ENCODE measurements at places on chromosomes 3 and 15.

GRCh38 chr3:40585381-40586016 lies 60.7 kb downstream of the ZNF621 start:
- DNase-seq = no peak

DNA sequence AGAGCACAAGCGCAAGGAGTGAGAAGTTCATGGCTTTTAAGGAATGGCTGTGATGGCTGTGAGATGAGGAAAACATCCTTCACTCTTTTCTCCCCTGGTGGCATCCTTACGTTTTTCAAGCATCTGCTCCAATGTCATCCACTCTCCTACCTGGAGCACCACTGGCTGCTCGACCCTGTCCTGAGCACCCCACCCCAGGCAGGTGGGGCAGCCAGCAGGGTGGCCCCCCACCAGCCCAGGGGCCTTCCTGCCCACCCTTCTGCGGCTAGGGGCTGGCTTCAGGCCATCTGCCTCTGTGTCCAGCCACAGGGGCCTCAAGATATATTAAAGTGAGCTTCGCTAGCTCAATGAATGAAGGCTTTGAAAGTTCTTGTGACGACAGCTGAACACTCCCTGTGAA lies 56.1 kb downstream of the ATP10A start:
- no peak for DNase-seq

DNA sequence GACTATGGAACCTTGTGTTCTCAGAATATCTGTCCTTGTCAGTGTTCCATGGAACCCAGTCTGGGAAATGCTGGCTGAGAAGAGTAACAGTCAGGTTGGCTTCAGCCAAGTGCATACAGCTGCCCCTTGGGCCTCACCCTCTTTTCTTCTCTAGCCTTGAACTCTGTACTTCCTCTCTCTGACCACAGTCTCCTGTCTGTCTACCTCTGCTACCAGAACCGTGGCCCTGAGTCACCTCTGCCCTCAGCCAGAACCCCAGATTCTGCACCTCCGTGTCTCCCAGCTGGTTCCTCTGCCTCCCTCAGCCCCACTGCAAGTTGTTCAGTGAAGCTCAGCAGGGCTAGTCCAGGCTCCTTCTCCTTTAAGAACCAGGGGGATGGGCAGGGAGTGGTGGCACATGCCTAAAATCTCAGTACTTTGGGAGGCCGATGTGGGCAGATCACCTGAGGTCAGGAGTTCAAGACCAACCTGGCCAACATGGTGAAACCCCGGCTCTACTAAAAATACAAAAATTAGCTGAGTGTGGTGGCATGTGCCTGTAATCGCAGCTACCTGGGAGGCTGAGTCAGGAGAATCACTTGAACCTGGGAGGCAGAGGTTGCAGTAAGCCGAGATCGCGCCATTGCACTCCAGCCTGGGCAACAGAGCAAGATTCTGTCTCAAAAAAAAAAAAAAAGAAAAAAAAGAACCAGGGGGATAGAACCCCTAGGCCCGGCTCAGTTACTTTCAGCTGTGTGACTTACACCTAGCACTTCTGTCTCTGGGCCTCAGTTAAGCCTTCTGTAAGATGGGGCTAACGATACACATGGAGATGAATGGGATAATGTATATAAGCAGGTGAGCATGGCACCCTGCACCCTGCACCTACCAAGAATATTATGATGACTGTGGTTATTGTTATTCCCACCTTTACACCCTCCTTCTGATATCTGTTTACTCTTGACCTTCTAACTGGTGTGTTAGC lies 24.3 kb upstream of the TATDN2 start:
- no peak for DNase-seq

- DNase-seq = no peak
Measured at GRCh38 chr3:29503958-29504357, 223.1 kb downstream of the RBMS3 start.

DNA sequence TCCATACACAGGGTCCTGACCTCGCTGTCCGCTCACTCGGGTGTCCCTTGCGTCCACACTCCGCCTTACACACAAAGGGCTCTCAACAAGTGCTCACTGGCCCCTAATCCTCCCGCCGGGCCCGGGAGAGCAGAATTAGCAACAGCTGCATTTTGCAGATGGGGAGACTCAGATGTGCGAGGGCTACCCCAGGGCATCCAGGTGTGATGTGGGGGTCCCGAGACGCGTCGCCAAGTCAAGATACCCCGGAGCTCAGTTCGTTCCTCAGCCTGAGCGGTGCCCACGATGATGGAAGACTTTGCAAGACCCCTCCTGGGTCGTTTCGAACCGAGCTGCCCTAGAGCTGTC lies 14.9 kb upstream of the WNT7A start:
- DNase-seq = no peak

- DNase-seq = no peak
Measured at GRCh38 chr3:111763001-111763471, 96.0 kb upstream of the PHLDB2 start.

- DNase-seq = no peak
Measured at GRCh38 chr3:55189359-55189801, 261.5 kb upstream of the LRTM1 start.

DNA sequence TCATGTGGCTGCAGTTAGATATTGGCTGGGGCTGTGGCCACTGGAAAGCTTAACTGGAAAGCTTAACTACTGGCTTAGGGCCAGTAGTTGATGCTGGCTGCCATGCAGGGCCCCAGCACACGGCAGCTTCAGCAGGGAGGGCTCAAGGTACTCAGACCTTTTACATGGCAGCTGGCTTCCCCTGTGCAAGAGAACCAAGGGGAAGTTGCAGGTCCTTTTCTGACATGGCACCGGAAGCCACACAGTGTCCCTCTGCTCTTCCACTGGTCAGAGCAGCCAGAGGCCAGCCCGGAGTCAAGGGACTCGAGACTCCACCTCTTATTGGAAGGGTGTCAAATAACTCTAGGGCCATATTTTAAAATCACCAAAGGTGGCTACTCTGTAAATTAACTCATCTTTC lies 24.5 kb downstream of the CCR9 start:
- no peak for DNase-seq

DNA sequence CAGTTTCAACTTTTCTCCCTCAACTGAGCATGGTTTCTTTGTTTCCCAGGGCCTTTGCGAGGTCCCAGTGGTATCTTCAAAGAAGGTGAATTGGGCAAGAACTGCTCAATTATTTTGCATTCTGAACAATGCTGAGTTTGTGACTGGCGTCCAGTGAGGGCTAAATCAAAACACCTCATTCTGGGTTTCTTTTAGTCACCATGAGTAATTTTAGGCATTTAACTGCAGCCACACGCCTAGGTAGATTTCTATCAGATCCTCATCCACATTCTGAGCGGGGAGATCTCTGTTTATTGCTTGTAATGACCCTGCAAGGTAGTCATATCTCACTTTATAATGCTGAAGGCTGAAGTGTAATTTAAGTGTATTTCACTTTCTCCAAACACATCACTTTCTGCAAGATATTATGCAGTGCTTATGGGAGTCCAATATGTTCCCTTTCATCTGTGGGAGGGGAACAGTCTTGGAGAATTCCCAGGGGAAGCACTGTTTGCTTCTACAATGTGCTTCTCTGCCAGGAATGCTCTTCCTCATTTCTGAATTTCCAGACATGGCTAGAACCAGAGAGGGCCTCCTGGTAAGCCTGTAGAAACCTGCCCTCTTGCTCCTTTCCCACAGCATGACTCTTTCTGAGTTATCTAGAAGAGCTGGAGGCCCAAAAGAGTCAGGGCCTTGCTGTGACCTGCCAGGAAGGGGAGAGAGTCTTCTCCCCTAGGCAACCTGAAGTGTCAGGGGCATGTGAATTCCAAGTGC lies 91.7 kb downstream of the FRMD4B start:
- no peak for DNase-seq

DNA sequence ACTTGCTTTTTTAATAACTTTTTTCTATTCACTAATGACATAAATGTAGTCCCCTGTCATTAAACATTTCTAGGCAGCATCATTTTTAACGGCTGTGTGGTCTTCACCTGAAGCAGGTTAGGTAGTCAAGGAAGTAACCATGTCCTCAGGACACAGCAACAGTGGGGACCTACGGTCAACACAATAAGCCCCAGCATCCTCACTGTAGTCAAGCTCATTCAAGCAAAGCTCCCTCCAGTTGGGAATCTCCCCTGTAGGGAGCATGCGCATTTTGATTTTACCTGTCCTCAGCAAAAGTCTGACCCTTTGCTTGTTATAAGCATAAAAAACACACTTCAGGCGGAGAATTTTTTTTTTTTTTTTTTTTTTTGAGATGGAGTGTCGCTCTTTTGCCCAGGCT lies 151.4 kb downstream of the SHQ1 start:
- DNase-seq = no peak

- DNase-seq = no peak
Measured at GRCh38 chr3:33111581-33111980, 2.2 kb upstream of the CRTAP start.

Measured in stimulated activated CD4-positive, alpha-beta T cell treated with anti-CD3 and anti-CD28 coated beads, TNF-alpha, amount 100 ng/mL, for 4 hours (primary cell).